ENCODE measurements at places on chromosomes 5 and 9.

- no peak for DNase-seq
Measured at GRCh38 chr5:71969460-71969859, 137.8 kb upstream of the MAP1B start.

- no peak for DNase-seq
Measured at GRCh38 chr9:95411054-95411892, 93.8 kb upstream of the FANCC start.

DNA sequence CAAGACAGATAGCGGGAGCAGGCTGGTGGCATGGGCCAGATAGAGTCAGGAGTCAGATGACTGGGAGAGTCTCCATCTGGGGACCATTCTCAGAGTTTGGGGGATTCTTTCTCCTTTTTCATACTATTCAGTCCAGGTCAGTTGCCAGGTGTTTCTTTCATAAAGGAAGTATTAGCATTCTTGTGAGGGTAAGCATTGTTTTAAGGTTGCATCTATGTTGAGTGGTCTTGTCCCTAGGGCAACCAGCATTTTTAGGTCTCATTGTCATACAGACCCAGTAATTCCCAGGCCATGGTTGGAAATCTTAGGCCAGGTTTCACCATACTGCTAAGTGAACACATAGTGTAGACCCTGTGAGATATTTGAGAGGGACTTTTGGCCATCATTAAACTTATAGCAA, 122.3 kb upstream of the POC5 start:
- DNase-seq = no peak

GRCh38 chr5:142735323-142736246, 34.6 kb upstream of the ARHGAP26 start:
- no peak for DNase-seq

- DNase-seq = no peak
Measured at GRCh38 chr5:126998895-126999570, 31.3 kb downstream of the MARCHF3 start.
